A549 treated with GW870086 at 1 μM for 4 hours (cell line): ENCODE measurements at places on chromosomes 2 and 18. TPM values are rescaled to one million over a fixed set of nuclear protein-coding genes. Genes with fewer than 3 reads are reported as not detected.

ADCYAP1 gene
- total RNA-seq = not detected in 5 replicates

NGEF gene
- total RNA-seq = 14.5 to 19.4 TPM (median 18.1 TPM) in 5 replicates

ASXL3 gene
- total RNA-seq = not detected in 5 replicates

C1GALT1C1L gene
- total RNA-seq = 1.8 to 3.0 TPM (median 2.6 TPM) in 5 replicates

TCF7L1 gene
- total RNA-seq = 7.7 to 9.9 TPM (median 8.5 TPM) in 5 replicates

PROKR1 gene
- 0.03 TPM in 1 of 5 replicates, not detected in the others for total RNA-seq

VWC2L gene
- total RNA-seq = not detected in 5 replicates

RASGRP3 gene
- 0.55 to 1.2 TPM (median 0.72 TPM) in 5 replicates for total RNA-seq

LHCGR gene
- not detected in 5 replicates for total RNA-seq

GNAL gene
- 5.1 to 8.0 TPM (median 6.4 TPM) in 5 replicates for total RNA-seq

DNER gene
- 7.5 to 11.5 TPM (median 9.1 TPM) in 5 replicates for total RNA-seq

YPEL5 gene
- total RNA-seq = 40.8 to 58.4 TPM (median 48.6 TPM) in 5 replicates

LYG2 gene
- total RNA-seq = not detected in 5 replicates

CDH2 gene
- 32.4 to 50.6 TPM (median 48.5 TPM) in 5 replicates for total RNA-seq

SATB2 gene
- 2.9 to 3.6 TPM (median 3.0 TPM) in 5 replicates for total RNA-seq

LYPD6 gene
- 0.07 to 0.10 TPM (median 0.08 TPM) in 4 of 5 replicates, not detected in the other for total RNA-seq

LCT gene
- total RNA-seq = 0.02 to 0.07 TPM (median 0.03 TPM) in 5 replicates

RAB12 gene
- total RNA-seq = 19.9 to 27.6 TPM (median 26.5 TPM) in 5 replicates

ALKAL2 gene
- total RNA-seq = not detected in 5 replicates

ZBTB14 gene
- total RNA-seq = 6.8 to 8.0 TPM (median 7.2 TPM) in 5 replicates

KYNU gene
- 256 to 305 TPM (median 269 TPM) in 5 replicates for total RNA-seq

HOXD8 gene
- 4.4 to 6.2 TPM (median 4.8 TPM) in 5 replicates for total RNA-seq

FAM237A gene
- not detected in 5 replicates for total RNA-seq

HDLBP gene
- total RNA-seq = 249 to 279 TPM (median 268 TPM) in 5 replicates

FAP gene
- total RNA-seq = 0.05 to 0.32 TPM in 2 of 5 replicates, not detected in the others

OXER1 gene
- not detected in 5 replicates for total RNA-seq

LIMS3 gene
- total RNA-seq = not detected in 5 replicates

CYP27A1 gene
- total RNA-seq = 0.11 to 0.32 TPM (median 0.15 TPM) in 5 replicates

ZNF142 gene
- total RNA-seq = 12.4 to 18.9 TPM (median 17.5 TPM) in 5 replicates

MGAT5 gene
- total RNA-seq = 12.2 to 18.9 TPM (median 15.8 TPM) in 5 replicates

UPP2 gene
- not detected in 5 replicates for total RNA-seq

CCDC148 gene
- 0.26 to 1.1 TPM (median 0.62 TPM) in 5 replicates for total RNA-seq

ZSWIM2 gene
- total RNA-seq = not detected in 5 replicates

MATN3 gene
- 11.4 to 19.0 TPM (median 17.5 TPM) in 5 replicates for total RNA-seq

NTSR2 gene
- not detected in 5 replicates for total RNA-seq

PSMA8 gene
- total RNA-seq = not detected in 5 replicates

ANKRD29 gene
- 10.6 to 17.8 TPM (median 16.6 TPM) in 5 replicates for total RNA-seq

COL4A4 gene
- total RNA-seq = 1.2 to 2.4 TPM (median 1.8 TPM) in 5 replicates

MEP1B gene
- total RNA-seq = 0.05 TPM in 1 of 5 replicates, not detected in the others

MFSD2B gene
- total RNA-seq = 0.29 to 0.42 TPM (median 0.34 TPM) in 5 replicates

FOXD4L1 gene
- total RNA-seq = 0.24 to 0.56 TPM (median 0.30 TPM) in 5 replicates

ACMSD gene
- not detected in 5 replicates for total RNA-seq

ANTXR1 gene
- 99.8 to 143 TPM (median 140 TPM) in 5 replicates for total RNA-seq

STARD6 gene
- total RNA-seq = 0.22 TPM in 1 of 5 replicates, not detected in the others

DIS3L2 gene
- total RNA-seq = 10.4 to 14.2 TPM (median 12.4 TPM) in 5 replicates

BOLL gene
- total RNA-seq = not detected in 5 replicates

ADRA2B gene
- 0.03 to 0.13 TPM (median 0.08 TPM) in 5 replicates for total RNA-seq

DSG3 gene
- 0.03 TPM in 2 of 5 replicates, not detected in the others for total RNA-seq

UGT1A3 gene
- total RNA-seq = 0.07 TPM in 1 of 5 replicates, not detected in the others

DNAH7 gene
- 0.54 to 1.8 TPM (median 1.4 TPM) in 5 replicates for total RNA-seq

KCNE4 gene
- total RNA-seq = 0.24 to 0.69 TPM (median 0.57 TPM) in 5 replicates

AFF3 gene
- 0.07 to 0.09 TPM in 2 of 5 replicates, not detected in the others for total RNA-seq

DLX1 gene
- total RNA-seq = 2.0 to 3.4 TPM (median 3.1 TPM) in 5 replicates

RAB27B gene
- total RNA-seq = 8.1 to 12.4 TPM (median 9.0 TPM) in 5 replicates

ACVR1C gene
- total RNA-seq = 0.03 to 0.05 TPM in 2 of 5 replicates, not detected in the others

OR6B2 gene
- total RNA-seq = not detected in 5 replicates
